Left colon (tissue), 2 donors: ENCODE measurements at places on chromosomes 3 and 15.
A peak's percentile ranks its signal among the peaks of the same experiment; 100 is the strongest.

DNA sequence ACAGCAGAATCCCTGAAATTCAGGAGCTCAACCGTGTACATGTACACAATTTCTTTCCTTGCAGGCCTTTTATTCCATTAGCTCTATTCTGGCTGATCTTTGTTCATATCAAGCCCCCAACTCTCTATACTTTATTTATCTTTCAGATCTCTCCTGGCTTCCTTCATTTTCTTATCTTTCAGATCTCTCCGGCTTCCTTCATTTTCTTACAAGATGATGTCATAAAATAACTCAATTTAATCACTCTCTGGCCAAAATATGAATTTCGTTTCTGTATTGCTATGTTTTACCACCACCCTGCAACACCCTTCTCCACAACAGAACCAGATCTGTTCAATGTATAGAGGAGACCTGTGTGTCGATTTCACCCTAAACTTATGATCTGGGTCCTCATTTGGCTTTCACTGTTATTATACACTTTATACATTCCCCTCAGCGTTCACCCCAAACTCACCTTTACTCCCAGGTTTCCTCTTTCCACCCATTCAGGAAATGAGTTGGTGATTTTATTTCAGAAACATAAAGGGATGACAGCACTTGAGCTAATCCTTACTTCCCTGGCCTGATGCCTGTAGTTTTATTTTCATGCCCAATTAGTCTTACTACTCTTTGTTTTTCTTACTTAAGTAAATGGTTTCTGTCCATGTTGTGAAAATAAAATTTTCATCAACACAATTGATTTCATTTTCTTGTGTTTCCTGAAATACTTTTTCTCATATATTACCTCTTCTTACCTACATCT, 195.5 kb downstream of the BCHE start:
- DNase-seq, result no peak

DNA sequence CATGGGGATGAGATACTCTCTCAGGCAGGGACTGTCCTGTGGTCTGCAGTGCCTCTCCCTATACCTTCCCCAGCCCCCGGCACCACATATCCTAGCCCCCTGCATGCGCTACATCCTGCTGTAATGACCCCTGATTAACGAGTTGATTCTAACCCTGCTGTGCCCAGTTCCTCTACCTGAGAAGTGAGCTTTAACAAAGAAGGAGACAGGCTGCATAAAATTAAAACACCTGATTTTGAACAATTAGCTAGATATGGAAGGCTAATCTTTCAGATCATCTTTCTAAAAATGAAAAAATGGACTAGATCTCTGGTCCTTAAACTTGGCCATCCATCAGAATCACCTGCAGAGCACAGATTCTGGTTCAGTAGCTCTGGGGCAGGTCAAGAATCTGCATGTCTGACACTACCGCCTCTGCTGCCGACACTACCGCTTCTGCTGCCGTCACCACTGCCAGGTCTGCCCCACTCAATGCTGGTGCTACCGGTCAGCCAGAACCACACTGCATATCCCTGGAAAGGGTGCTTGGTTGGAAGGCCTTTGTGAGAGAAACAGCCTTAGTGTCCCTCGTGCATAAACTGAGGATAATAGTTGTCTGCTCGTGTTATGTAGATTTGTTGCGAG, 33.6 kb upstream of the ZBTB38 start:
- no peak for DNase-seq

DNA sequence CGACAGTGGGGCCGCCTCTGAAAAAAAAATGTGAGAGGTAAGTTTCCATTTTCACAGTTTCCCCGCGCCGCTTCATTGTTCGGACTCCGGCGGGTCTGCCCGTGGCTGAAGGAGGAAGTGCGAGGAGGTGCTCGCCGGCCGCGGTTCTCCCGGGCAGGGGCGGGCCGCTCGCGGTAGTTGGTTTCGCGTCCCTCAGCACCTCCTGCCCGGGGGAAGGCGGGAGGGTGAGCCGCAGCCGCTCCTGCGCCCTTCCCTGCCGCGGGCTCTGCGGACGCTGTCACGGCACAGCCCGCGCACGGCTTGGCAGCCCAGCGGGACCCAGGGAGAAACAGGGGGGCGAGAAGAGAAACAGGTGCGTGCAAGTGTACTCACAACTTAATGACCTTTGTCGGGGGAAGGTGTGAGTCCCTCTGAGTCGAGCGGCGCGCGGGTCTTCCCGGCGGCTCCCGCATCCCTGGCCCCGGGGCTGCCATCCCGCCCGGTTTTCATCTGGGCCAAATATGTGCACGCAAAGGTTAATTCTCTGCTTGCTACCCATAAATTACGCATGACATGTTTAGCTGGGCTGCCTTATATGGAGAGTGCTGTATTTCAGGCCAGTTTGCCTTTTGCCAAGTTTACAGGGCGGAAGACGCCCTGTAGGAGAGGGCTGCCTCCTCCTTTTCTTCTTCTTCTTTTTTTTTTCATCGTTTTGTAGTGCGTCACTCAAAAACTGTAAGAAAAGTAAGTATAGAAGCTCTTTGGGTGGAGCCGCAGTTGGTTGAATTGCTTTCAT, 514 bp downstream of the MBNL1 start:
- DNase-seq, result peak; percentile 78

DNA sequence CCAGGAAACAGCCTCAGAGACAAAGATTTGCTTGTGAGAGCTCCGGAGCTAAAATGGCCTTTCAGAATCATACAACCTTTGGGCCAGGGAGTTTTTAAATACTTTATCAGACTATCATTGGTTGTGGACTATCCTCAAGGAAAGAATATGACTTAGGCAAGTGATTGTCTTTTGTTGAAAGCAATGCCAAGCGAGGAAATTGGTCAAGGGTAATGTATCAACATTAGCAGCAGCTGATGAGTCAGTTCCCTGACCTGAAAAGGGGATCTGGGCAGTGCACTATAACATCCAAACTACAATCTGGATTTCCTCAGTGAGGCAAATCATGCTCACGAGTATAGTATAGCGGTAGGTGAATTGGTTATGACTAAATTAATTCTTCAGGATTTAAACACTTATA, 303.6 kb downstream of the LSAMP start:
- no peak for DNase-seq

- no peak for DNase-seq
Measured at GRCh38 chr3:79111375-79112052, 656.3 kb downstream of the ROBO1 start.

GRCh38 chr15:65423150-65423975, 616 bp upstream of the IGDCC4 start:
- no peak for DNase-seq

DNA sequence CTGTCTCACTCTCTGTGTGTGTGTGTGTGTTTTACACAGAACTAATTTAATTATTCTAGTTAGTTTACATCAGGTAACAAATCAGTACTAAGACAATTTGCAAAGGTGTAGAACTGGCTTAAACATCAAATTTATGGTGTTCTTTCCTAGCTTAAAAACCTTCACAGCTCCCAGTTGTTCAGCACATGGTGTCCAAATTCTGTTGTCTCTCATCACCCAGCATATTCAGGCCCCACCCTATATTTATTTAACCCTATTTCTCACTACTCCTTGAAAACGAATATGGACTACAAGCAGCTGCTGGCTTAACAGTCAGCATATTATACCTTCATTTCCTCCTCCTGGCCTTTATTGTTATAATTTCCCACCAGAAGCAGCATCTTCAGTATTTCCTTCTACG, 1.2 kb downstream of the IL20RB start:
- DNase-seq, result no peak
